ENCODE measurements at places on chromosomes 5 and 9. TPM values are rescaled to one million over a fixed set of nuclear protein-coding genes. Genes with fewer than 3 reads are reported as not detected.

PTGR1 gene
- 45.3 TPM for total RNA-seq

CDC25C gene
- 4.6 TPM for total RNA-seq

DNA sequence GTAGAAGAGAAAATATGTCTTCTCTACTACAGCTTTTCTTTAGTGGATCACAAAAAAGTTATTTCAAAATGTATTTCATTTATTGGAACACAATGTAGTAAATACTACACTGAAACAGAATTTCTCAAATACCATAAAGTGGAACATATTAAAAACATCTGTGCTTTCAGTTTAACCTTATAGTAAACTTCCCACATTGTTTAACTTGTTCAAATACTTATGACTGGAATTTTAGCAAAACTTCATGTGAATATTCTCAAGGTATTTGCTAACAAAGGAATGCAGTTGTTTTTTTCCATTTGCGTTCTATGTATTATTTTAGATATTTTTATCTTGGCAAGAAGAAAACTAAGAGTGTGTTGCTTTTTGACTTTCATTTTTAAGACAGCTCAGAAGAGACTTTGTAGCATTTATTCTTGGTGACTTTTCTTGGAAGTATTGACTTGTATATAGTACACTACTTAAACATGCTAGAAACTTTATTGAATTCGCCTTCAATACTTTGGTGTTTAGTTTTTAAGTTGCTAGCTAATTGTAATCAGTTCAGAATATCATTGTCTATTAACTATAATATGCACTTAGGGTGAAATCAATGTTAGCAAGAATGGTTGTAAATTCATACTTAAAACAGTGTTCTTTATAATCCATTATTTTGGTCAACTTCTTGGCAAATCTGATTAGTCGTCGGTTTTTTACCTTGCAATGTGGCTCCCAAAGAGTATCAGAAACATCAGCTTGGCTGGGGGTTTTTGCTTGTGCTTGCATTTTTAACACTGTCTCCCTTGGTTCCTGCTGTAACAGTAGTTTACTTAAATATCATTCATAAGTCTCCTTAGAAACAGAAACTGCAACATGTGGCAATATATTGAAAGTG, 5.0 kb upstream of the RHOBTB3 start:
- H3K4me1 ChIP-seq: no peaks in the 10 kb centered on the region
- peak overlapping the region; percentile 37 for H3K27ac ChIP-seq

- H3K4me1 ChIP-seq: no peaks in the 10 kb centered on the region
- H3K27me3 ChIP-seq: no peaks in the 10 kb centered on the region
- no peak overlapping the region for H3K4me3 ChIP-seq
- no peaks in the 10 kb centered on the region for H3K36me3 ChIP-seq
- no peak overlapping the region for H3K27ac ChIP-seq
These were observed 59.9 kb downstream of the PLK2 start for GRCh38 chr5:58399951-58400350.
